ENCODE measurements at places on chromosomes 2 and 18.

- DNase-seq, result no peak
These were observed 323.3 kb downstream of the TGIF1 start for GRCh38 chr18:3773303-3773702.

DNA sequence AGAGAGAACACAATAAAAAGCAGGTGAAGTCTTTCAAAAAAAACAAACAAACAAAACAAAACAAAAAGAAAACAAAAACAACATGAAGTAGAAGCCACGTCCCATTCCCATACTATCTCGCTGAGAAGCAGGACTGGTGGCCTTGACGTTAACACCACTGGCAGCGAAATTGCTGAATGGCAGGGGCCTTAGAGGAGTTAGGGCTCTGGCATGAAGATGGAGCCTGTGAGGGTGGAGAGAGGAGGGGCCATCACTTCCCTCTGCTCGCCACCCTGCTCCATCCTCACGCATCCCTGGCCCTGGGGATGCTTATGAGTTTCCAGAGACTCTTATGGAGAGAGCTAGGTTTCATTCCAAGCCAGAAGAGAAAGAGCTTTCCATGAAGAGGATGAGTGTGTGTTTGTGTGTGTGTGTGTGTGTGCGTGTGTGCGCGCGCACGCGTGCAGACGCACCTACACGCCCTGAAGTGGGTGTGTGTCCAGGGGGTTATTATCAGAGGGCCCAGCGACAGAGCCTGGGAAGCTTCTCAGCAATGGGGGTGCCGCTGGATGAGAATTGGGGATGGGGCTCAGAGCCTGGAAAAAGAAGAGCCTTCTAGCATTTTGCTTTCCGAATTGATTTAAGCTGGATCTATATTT is 20.4 kb upstream of the IMPA2 start:
- no peak for DNase-seq

- no peak for DNase-seq
These were observed 20.5 kb downstream of the UBE2F start for GRCh38 chr2:237987268-237987667.

DNA sequence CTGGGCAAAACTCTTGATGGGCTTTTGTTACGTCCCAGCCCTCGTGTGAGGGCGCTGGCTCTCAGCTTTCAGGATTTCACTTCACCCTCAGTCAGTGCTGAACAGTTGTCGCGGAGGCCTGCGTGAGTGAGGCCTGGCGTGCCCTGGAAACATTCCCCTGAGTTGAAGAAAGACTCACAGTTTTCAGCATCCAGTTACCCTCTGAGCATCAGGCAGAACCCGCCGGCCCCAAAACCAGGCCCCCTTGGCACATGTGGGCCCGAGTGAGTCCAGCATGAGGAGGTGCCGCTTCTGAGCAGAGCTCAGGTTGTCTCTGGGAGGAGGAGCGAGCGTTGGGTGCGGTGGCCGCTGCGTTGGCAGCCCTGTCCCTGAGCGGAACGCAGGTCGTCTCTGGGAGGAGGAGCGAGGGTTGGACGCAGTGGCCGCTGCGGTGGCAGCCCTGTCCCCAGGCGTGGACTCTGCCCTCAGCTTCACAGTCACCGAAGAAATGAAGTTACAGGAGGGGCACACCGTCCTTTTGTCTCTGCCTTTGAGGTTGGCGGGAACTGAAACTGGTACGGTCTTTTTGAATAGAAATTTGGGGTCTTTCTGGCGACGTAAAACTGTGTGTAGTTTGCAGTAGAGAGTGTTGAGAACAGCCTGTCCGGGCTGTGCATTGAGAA is at the start of gene NEU4:
NEU4 (plus strand) TSS at position 473 of the 662 bp plus-strand sequence. CDS start 5,292 bp downstream, outside the sequence.
- DNase-seq, result no peak

DNA sequence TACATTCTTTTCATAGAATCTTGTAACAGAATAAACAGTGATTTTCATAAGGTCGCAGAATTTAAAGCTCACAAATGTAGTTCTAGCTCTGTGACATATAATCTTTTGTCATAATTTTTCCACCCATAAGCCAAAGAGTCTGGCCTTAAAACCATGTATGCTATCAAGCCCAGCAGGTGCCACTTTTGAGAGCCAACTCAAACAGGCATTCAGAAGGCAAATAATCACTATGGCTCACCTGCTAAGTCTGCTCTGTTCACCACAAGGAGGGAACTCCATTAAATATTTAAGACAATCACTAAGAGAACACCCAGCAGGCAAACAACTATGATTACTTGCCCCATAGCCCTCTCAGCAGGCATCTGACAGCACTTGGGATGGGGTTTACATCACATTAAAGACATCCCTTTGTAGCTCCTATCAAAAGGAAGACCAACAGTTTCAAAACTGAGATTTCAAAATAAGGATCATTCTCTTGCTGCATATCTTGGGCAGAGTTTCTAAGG is 241.6 kb downstream of the PDE11A start:
- DNase-seq, result no peak

- no peak for DNase-seq
These were observed 11.1 kb upstream of the TACR1 start for GRCh38 chr2:75210409-75210808.

DNA sequence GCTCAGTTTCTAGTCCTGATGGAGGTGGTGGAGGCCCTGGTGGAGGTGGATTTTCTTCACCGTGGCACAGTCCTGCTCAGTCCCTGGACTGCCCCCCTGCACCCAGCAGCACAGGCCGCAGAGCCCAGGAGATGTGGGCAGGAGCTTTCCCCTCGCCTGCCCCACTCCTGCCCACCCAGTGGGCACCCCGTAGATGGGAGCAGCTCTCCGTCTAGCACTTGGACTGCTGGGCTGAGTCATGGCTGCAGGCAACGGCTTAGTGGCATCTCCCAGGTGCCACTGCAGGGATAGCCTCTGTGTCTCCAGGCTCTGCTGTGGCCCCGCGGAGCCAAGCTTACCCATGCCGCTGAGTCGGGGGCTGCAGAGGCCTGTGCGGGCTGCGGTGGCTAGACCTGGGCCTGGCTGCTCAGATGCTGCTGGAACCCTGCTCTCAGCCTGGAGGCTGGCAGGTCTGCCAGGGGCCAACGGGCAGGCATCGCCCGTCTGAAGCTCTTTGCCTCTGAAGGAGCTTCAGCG is 92.3 kb upstream of the CTDP1 start:
- no peak for DNase-seq

GRCh38 chr2:207219081-207219630 is 53.4 kb upstream of the KLF7 start:
- DNase-seq, result no peak

DNA sequence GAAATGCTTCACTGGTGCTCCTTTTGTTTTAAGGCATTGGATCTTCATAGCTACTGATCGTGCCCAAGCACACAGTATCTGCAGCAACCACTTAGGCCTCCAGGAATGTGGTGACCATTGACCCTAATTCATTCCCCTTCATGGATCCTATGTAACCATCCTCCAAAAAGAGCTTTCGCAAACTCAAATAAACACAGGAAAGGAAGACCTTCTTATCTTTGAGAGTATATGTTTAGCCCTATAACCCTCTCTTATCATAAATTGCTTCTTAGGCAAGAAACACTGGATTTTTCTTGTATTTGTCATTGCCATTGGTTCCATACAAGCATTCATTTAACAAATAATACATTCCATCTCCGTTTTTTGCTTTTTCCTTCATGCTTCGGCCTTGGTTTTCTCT is 4.1 kb upstream of the TTR start:
- DNase-seq, result no peak

DNA sequence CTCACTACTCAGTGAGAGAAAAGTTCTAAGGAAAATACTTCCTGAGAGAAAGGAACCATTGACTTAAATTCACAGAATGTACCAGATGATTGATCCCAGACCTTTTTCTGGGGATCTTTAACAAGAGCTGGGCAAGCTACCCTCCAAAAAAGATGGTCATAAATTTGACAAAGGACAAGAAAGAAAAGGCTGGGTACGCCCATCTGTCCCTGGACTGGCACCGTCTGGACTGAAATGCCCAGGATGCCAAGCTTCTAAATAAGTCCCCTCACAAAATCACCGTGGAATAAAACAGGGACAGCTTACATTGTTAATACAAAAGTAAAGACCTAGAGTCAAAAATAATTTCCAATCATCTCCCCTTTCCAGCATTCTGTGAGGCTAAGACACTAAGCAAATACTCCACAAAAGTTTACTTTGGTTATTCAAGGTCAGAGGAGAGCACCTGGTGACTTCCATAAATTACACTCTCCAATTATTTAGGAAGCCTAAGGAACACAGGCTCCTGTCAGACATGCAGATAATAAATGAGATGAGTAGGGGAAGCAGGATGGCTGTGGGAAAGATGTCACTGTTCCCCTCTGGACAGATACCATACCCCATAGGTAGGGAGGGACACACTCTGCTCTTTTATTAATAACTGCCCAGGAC is 69.9 kb downstream of the UXS1 start:
- no peak for DNase-seq

- DNase-seq, result no peak
These were observed 118.7 kb upstream of the KCTD1 start for GRCh38 chr18:26667046-26667445.

GRCh38 chr18:50377061-50377798 is 2.4 kb downstream of the SKA1 start:
- no peak for DNase-seq

GRCh38 chr2:37582481-37583220 is 88.8 kb downstream of the CDC42EP3 start:
- no peak for DNase-seq

DNA sequence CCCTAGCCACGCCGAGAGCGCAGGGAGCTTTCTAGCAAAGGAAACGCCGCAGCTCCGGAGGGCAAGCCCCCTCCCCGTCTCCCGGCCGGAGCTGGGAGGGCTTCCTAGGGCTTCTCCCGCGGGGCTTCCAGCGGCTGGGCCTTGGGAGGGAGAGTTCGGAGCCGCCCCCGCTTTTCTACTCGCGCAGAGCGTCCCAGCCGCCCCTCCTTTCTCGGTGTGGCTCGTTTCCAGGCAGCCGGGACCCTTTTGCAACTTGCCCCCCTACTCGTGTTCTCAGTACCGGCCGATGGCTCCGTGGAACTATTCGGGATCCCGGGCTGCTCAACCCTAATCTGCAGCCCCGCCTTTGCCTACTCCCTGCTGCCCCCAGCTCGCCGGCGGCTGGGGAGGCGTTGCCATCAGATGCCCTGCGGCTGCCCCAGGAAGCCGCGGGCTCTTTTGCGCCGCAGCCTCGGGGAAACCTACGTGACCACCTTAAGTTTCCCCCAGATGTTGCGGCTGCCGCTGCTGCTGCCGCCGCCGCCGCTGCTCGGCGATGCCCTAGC is 1.5 kb upstream of the NR4A2 start:
- no peak for DNase-seq

DNA sequence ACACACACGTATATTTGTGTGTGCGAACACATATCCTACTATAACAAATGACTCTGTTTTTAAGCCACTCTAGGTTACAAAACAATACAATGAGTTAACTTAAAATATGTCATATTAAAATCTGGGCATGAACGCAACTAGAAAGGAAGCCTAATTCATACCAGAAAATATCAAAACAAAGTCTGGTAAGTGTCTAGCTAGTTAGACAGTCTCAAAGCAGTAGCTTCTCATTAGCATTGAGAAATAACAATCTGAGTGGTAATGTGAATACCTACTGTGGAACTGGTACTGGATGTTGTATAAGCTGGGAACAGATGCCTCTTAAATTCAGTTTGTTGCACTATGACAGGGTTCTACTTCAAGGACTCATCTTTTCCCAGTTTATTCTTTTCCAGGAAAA is 32.5 kb upstream of the WIPF1 start:
- no peak for DNase-seq

- no peak for DNase-seq
These were observed 25.9 kb downstream of the HDAC4 start for GRCh38 chr2:239374896-239375277.
